ENCODE measurements at places on chromosomes 5 and 9.

DNA sequence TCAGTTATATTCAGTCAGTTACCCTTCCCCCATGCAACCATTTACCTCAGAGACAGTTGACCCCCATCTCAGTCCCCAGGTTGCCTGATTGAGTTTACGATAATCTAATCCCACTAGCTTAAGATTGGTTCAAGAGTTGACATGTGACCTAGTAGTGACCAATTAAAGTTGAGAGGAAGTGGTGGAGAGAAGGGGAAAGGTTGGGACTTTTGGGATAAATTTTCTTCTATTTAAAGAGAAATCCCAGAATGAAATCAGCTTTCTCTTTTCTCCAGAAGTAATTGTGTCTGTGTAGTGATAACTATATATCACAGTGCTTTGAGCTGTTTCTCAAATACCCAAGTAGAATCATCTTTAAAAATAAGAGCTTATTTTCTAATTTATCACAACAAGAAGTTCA, 396.7 kb upstream of the CLINT1 start:
- no peak for DNase-seq

- no peak for DNase-seq
Measured at GRCh38 chr5:100789694-100790093, 113.4 kb downstream of the ST8SIA4 start.

GRCh38 chr9:75389101-75389500, 300.8 kb downstream of the OSTF1 start:
- DNase-seq = no peak

- DNase-seq = peak; percentile 63
Measured at GRCh38 chr9:132769906-132770769, 99.9 kb downstream of the GTF3C4 start.

DNA sequence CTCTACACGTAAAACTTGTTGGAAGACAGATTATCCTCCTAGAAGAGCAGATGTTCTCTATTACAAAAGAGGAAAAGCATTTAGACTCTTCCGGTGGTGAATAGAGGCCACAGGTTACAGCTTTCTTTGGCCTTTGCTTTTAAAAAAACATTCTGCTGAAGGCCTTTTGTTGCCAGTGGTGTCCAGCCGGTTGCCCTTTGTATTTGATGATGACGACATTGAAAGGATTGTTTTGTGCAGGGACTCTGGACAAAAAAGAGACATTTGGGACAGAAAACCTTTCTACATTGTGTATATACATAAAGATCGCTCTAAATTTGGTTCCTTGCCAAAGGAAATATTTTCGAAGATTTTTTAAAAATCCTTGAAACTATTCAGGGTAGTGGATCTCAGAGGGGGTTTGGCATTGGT, 180.3 kb downstream of the C9orf152 start:
- DNase-seq = peak; percentile 70

GRCh38 chr5:88708682-88709398, 174.1 kb downstream of the MEF2C start:
- DNase-seq = no peak

DNA sequence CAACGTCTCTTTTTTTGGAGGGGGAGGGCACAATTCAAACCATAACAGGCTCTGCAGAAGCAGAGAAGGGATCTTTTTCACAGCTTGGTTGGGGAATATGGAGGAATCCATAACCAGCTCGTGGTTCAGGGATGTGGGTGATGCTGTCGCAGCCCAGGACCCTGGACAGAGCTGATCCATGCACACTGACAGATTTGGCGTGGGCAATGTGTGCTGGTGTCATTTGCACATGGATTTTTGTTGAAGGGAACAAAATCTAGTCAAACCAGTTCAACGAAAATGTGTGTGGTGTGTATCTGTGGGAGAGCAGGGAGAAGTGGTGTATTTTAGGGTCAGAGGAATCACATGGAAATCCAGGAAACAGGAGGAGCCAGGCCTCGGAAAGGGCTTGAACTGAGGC, 4.2 kb downstream of the DOCK2 start:
- DNase-seq = no peak

DNA sequence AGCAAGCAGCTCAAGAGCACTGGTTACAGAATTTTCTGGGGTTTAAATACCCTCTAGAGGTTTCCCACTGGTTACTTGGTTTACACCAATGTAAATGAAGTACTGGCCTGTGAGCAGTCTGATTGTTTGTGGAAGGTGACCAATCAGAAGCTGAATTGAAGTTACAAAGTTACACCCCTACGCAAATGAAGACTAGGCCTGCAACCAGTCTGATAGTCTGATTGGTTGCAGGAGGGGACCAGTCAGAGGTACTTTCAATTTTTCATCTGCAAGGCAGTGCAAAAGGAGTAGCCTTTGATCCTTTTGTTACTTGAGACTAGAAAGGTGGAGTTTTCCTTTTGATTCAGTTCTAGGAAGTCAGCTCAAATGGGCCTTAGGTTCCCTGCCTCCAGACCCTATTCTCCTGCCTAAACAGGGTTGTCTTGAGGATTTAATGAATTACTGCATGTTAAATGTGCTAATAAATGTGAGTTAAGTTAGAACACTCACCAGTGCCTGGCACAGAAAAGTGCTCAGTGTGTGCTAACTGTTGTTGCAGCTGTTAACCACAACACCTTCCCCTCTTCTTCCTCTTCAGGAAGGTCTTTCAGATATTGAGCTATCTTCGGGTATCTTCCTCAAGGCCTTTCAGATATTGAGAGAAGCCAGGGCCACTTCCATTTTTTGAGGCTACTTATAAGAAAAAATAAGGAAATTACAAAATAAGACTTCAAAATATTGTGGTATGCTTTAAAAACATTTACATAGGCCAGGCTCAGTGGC, 32.1 kb upstream of the CLINT1 start:
- DNase-seq = no peak

DNA sequence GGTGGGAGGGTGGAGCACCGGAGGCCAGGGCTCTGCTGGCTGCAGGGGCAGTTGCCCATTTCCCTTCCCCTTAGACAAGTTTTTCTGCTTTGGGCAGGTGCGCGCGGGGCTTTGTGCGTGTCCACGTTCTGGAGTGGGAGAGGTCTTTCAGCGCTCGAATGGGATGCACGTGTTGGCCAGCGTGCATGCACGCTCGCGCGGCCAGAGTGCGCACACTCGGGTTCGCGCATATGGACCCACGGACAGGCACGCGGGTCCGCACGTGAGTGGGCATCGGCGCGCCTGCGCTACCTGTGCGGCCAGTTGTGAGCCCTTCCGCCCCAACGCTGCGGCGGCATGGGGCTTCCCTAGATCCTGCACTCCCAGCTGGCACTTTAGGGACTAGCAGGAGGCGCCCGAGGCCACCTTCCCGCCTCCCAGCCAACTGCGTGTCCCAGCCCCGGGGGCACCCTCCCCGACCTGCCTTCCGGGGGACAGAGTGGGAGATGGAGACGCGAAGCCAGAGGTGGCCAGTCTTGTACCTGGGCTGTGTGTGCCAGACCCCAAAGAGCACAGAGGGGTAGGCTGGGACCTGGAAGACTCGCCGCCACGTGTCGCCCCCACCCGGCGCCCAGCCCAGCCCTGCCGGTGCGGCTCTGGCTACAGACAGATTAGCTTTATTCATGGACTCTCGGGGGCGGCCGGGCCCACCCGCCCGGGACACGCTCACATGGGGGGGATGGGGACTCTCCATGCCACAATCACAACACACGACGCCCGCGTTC, 9.8 kb upstream of the GPRIN1 start:
- DNase-seq = no peak

Data from left lobe of liver (tissue), 2 donors.